HuH-7.5 (cell line): ENCODE measurements at places on chromosomes 3 and 15.

DNA sequence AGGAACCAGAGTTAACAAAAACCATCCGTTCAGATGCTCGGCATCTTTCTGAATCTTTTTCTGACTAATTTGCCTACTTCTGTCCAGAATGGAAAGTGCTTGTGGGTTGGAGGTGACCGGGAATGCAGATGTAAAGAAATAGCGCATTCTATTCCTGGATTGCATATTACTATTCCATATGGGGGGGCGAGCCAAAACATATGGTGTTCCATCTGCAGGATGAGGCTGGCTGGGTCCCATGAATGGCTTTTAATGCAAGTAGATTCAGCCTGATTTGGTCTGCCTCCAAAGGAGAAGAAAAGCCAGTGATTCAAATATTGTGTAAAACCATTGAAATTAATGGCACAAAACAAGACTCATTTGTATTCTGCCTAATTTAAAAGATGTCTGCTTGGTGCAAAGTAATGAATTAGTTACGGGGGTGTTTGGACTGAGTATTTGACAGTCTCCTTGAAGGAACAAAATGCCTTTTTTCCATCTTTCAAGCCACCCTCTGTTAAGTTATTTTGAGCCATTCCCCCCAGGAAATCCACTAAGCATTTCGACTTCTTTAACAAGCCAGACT is 99.0 kb downstream of the ST8SIA2 start:
- no peak for DNase-seq

GRCh38 chr3:123161167-123161566 is 40.6 kb upstream of the SEC22A start:
- no peak for DNase-seq

- no peak for DNase-seq
Observed at GRCh38 chr15:92682741-92683510, 27.4 kb upstream of the FAM174B start.

DNA sequence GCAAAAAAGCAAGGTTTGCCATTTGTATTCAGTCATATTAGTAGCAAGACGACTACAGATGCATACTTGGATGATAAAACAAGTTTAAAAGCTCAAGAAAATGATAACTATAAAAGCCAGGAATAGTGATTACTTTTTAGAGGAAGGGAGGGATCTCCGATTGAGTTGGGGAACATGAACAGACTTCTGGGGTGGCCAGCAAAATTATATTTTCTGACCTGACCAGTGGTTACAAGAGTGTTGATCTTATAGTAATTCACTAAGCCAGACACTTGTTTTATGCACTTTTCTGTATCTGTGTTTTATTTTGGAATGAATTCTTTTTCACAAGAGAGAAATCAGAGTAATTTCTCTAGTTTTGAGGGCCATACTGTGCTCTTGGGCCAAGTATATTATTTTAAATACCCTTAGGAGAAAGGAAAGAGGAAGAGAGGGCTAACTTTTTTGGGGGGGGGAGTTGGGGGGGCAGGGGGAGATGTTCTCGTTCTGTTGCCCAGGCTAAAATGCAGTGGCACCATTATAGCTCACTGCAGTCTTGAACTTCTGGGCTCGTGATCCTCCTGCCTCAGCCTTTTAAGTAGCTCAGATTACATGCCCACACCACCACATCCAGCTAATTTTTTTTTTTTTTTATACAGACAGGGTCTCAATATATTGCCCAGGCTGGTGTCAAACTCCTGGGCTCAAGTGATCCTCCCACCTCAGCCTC is 57.3 kb downstream of the TGFBR2 start:
- DNase-seq: no peak

GRCh38 chr3:178795349-178795748 is 259.1 kb downstream of the KCNMB2 start:
- no peak for DNase-seq

DNA sequence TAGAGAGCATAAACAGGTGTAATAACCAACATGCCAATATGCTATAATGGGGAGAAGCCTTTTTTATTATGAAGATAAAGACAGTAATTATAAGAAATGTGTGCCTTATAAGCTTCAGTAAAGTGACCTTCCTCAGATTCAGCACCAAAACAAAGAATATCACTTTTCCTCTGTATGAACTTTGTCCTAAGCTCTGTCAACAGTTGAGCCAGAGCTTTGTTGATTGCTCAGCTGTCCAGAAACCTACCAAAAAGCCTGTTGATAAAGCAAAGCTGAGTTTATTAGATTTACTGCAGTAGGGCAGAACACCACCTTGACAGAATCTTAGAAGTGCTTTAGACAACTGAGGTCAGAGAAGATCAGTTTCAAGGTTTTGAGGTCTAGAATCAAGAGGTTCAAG is 635.3 kb downstream of the EDEM1 start:
- no peak for DNase-seq

GRCh38 chr15:39629371-39629770 is 48.5 kb downstream of the THBS1 start:
- DNase-seq: no peak

- DNase-seq: no peak
Observed at GRCh38 chr3:58463942-58464271, 28.0 kb upstream of the KCTD6 start.

DNA sequence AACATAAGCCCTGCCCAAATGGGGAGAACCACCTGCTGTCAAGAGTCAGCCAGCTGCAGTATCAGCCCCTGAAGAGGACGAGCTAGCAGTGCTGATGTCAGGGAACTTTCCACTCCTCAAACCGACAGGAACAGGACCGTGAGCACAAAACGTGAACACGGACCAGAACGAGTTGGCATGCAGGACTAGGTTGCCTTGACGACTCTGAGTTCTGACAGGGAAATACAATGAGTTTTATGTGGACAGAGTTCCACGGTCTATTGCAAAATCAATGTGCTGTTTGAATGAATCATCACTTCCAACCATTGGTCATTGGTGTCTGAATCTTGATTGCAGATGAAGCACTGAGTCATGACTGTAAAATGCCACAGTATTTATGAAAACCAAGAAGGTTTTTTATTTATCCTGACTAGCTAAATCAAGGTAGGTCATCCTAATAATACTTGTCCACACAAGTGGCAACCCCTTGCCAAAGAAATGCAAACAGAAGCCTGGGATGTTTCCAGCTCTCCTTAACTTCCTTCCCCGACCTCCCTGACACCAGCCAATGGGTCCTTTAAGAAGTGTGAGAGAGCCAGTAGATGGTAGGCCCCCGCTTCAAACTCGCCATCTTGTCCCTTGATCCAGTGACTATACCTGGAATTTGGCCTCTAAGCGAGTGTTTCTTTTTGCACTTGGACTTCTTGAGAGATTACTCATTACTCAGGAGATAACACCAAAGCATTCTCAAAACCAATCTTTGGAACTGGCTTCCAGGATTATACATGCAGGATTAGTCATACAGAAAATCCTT is 119.6 kb downstream of the ASB7 start:
- DNase-seq: no peak

DNA sequence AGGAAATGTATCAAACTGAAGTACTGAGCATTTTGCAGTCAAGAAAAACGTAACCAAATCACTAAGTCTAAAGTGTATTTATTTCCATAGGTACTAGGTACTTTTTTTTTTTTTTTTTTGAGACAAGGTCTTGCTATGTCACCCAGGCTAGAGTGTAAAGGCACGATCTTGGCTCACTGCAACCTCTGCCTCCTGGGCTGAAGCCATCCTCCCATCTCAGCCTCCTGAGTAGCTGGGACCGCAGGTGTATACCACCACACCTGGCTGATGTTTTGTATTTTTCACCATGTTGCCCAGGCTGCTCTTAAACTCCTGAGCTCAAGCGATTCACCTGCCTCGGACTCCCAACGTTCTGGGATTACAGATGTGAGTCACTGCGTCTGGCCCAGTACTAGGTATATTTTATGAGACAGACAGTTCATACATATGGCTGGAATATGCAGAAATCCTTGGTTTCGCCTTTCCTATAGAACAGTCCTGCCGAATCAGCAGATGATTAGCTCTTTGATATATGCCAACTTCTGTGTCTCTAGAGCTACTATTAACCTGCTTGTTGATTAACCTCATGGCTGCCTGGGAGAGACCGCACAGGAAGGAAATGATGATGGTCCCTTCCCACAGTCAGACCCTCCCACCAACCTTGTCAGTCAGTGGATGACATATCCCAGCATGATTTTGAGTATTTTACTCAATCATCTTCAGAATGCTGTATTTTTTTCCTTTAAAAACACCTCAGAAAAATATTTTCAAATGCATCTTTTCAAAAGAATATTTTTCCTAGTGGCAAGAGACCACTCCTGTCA is 32.3 kb downstream of the TMOD3 start:
- DNase-seq: no peak

DNA sequence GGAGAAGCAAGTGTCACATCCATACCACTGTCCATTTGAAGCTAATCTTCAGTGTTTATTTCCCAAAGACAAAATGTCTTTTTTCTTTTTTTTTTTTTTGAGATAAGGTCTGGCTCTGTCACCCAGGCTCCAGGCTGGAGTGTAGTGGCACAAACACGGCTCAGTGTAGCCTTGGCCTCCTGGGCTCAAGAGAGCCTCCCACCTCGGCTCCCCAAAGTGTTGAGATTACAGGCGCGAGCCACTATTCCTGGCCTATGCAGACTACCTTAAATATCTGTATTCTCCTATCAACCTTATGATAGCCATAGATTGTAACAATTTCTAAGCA is 27.7 kb upstream of the VPS33B start:
- no peak for DNase-seq

GRCh38 chr15:101464256-101464998 is 25.1 kb downstream of the PCSK6 start:
- DNase-seq: no peak

GRCh38 chr3:177693616-177694264 is 496.5 kb upstream of the TBL1XR1 start:
- DNase-seq: no peak

DNA sequence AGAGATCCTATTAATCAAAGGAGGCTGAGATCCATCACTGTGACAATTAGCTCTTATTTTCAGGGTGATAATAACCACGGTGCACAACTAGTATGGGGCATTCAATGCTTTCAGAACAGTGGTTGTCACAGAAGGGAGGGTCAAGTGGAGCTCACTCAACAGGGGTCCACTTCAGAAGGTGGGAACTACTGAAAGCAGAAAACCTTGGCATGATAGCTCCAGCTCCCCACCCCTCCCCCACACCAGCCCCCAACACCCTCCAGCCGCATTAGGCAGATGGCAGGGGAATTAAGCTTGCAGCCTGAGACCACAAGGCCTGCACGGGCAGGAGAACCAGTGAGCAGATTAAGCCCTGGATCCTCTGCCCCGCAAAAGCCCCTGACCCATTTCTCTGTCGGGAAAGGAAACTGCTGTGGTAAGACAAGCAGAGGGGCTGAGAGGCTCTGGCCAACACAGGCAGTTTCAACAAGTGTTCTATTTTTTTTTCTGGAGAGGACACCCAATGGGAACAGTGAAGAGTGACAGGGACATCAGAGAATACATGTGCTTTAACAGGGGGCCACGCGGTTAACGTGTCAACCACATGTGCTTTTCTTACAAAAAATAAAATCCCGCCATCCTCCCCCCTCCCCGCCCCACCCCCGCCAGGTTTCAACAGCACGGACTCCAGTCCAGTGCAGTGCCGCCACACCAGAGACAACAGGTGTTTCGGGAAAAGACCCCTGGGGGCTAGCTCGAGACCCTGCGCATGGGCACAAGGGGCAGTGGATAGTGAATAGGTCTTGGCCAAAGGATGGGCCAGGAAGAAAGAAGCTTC is 997 bp downstream of the FYCO1 start:
- DNase-seq: peak; percentile 51

GRCh38 chr3:4823385-4823784 is 155.9 kb upstream of the BHLHE40 start:
- DNase-seq: no peak

- DNase-seq: no peak
Observed at GRCh38 chr3:142000325-142000870, 124.0 kb downstream of the ATP1B3 start.

DNA sequence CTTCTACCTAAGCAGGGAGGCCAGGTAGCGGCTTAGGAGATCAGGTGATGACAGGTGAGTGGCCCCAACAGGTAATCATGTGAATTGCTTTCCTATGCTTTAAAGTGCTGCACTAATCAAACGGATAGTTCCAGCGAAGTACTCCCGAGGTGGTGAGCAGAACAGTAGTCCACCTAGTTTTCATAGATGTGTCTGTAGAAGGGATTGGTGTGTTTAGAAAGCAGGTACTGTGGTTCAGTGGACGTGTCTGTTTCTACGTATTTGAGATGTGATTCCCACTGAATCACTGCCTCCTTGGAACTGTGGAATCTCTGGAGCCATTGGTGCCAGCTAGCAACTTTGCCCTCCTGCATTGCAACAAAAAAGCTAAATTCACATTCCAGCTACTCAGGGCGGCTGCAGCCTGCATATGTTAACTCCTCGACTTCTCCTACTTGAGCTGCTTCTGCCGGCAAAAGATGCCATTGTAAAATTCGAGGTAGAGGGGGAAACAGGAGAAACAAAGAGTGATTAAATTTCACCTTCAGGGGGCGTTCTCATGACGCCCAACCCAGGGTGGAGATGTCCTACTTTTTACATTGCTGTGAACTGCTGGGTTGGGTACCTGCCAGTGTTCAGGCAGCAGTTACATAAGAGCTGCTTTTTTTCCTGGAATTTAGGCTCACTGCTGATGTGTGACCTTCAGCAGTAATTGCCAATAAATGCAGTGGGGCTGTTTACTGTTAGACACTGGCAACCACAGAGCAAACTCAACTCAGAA is 227.3 kb downstream of the ITPR1 start:
- DNase-seq: peak; percentile 28

DNA sequence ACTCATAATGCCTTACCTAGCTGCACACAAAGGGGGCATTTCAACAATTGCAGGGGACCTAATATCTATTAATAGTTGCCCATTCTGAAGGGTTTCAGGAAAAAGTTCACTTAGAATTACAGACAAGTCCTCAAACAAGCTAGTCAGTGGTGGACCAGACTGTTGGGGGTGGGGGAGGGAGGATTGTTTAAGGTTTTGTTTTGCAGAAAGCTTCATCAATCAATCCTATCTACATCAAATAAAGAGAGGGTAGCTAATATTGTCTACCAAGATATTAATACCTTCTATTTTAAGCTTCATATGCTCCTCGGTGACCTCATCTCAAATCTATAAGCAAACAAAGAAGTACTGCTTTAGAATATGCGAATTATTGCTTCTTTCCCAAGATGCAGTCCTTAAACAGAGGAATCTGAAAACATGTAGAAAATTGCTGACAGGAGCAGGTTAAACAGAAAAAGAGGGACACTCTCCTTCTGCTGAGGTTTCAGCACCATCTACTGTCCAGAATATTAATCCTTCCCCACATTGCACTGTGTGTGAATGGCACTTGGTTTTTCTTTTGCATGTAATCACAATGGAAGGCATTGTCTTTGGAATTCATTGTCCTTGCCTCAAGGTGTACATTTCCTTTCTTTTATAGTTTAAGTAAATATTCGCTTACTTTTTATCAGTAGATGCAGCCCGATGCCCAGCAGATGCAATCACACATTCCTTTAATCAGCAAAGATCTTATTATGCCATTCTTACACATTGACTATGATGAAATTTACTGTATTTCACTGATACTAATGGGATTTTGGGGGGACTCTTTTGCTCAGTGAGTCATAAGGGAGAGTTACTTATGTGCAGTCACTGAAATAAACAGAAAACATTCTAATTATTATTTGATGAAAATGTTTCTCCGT is 94.7 kb downstream of the IL5RA start:
- DNase-seq: peak; percentile 39

- DNase-seq: no peak
Observed at GRCh38 chr15:47754312-47754711, 37.0 kb downstream of the SEMA6D start.

GRCh38 chr3:107767897-107768605 is 245.3 kb downstream of the BBX start:
- DNase-seq: no peak
